Adipocyte (in vitro differentiated cells): ENCODE measurements at places on chromosomes 1 and 21.

- DNase-seq = peak; percentile 70
Observed at GRCh38 chr21:24223624-24224023, 1383.7 kb downstream of the MRPL39 start.

- no peak for DNase-seq
Observed at GRCh38 chr1:2936559-2937515, 84.4 kb upstream of the ACTRT2 start.

- no peak for DNase-seq
Observed at GRCh38 chr1:109231066-109231465, 17.3 kb downstream of the SARS1 start.

GRCh38 chr1:25562928-25563283, 19.5 kb downstream of the LDLRAP1 start:
- DNase-seq = no peak

DNA sequence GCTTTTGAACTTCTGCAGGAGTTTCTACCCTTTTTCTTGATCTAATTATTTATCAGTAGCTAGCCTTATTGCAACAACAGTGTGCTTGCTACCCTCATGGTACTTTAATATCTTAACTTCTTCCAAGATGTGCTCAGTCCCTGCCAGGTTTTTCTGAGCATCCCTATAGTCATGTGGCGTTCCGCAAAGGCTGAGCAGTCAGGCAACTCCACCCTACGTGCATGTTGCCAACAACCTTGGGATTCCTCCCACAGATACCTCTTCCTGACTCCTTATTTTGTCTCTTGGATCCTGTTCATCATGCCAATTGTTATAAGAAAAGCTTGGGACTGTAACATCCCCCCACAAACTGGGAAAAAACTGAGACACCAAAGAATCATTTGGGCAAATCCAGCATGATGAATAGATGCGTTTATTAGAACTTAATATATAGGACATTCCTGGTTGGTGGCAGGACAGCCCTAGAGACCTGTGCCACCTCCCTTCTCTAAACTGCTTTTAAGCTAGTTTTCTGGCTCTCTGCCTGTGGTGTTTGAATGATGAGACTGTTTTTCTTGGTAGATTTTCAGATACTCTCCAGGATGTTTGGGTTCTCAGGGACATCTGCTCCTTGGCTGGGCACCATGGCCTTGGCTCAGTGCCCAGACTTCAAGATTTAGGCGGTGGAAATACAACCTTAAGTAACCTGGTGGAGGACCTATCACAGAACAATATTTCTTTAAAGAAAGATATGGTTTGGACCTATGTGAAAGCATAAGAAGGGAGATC, 27.1 kb upstream of the KCTD3 start:
- DNase-seq = peak; percentile 28

DNA sequence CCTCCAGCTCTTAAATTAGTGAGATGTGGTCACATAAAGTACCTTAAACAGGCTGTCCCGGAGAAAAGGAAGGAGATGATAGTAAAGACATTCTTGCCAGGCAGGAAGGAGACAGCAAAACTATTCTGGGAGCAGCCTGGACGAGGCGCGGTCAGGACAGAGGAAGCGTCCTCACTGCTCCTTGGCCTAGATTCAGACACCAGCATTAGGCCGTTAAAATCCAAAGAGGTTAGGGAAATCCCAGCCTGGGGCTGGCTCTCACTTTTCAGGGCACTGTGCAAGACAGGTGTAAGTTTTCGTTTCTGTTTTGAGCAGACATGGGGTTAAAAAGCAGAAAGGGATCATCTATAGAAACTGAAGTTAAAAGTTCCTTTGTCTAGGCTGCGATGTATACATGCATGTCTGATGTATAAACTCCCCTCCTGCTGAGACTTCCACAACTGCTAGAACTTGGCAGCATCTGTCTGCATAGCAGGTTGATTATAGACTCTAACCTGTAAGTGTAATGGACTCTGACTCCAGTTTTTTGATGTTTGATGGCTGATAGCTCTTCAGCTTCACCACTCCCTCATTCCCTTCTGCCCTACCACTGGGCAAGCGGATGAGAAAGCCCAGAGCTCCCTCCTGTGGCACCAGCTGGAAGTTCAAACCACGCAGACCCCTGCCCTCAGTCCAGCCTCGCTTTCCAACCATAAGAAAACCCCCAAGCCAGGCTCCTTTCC, 21.5 kb downstream of the STPG1 start:
- peak; percentile 63 for DNase-seq

DNA sequence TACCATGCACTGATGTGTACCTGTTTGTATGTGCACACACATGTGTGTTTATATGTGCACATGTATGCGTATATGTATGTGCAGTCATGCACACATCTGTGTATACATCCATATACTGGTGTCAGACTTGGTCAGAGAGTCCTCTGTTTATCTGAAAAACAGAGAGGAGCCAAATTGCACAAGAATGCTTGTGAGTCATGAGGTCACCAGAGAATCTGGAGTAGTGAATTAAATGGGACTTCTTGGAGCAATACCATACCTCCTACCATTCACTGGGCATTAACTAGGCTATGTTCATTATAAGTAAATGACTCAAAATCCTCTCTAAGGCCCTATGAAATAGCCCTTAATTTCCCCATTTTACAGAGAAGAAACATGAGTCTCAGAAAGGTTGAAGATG, 272.1 kb upstream of the C1orf87 start:
- peak; percentile 70 for DNase-seq

DNA sequence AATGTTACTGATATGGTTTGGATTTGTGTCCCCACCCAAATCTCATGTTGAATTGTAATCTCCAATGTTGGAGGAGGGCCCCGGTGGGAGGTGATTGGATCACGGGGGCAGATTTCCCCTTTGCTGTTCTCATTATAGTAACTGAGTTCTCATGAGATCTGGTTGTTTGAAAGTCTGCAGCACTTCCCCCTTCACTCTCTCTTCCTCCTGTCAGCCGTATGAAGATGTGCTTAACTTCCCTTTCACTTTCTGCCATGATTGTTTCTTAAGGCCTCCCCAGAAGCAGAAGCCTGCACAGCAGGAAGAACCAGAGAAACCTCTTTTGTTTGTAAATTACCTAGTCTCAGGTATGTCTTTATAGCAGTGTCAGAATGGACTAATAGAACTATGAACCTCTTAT, 28.4 kb downstream of the TRIM33 start:
- no peak for DNase-seq

- DNase-seq = no peak
Observed at GRCh38 chr1:218376722-218377121, 31.6 kb downstream of the TGFB2 start.

GRCh38 chr1:89873288-89873687, 52.5 kb downstream of the LRRC8D start:
- DNase-seq = no peak

GRCh38 chr1:171185091-171185490, at the start of gene FMO2:
Gene FMO2 (plus strand): TSS chr1:171185300. CDS start chr1:171185714, 414 bp downstream.
- DNase-seq = no peak

DNA sequence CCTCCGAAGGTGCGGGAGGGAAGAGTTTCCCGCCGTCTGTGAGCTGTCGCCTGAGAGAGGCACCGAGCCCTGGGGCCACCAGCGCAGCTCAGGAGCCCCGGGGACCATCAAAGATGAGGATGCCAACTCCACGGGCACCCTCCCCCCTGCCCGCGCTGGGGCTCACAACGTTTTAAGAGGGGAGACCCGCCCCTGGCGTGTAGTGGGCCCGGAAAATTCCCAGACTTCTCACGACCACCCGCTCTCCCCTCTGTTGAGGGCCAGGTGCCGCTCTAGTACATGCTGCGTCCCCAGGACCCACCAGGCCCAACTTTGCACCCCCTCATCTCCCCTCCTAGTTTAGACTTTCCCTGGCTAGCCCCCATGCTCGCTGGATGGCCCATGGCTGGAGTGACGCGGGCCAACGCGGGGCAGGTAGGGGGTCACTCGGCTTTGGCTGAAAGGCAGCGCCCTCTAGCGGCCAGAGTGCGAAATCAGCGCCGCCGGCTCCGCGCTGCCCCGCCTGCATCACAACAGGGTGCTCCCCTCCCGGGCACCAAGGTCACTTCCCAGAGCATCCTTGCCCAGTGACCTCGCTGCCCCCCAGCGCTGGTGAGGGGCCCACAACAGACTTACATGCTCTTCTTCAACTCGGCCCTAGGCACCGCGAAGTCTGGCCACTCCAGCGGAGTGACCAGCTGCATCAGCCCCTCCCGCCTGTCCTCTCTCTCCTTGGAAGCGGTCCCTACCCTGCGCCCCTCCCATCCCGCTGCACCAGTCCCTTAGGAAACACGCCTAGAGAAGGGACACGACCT, 1.8 kb downstream of the CD160 start:
- peak; percentile 87 for DNase-seq

- peak; percentile 46 for DNase-seq
Observed at GRCh38 chr1:100353988-100354387, 1.7 kb downstream of the CDC14A start.

DNA sequence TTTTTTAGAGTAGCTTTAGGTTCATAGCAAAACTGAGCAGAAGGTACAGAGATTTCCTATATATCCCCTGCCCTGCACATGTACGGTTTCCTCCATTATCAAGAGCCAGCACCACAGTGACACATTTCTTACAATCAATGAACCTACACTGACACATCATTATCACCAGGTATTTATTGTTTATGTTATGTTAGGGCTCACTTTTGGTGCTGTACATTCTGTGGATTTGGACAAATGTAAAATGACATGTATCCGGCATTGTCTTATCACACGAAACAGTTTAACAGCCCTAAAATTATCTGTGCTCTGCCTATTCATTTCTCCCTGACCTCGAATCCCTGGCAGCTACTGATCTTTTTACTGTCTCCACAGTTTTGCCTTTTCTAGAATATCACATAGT, 93.7 kb upstream of the DPH5 start:
- DNase-seq = no peak

GRCh38 chr1:205777994-205778393, 2.7 kb upstream of the RAB29 start:
- no peak for DNase-seq

GRCh38 chr1:94607398-94607797, 65.8 kb upstream of the F3 start:
- DNase-seq = no peak

- DNase-seq = no peak
Observed at GRCh38 chr1:55938376-55938850, 641.0 kb downstream of the PLPP3 start.

DNA sequence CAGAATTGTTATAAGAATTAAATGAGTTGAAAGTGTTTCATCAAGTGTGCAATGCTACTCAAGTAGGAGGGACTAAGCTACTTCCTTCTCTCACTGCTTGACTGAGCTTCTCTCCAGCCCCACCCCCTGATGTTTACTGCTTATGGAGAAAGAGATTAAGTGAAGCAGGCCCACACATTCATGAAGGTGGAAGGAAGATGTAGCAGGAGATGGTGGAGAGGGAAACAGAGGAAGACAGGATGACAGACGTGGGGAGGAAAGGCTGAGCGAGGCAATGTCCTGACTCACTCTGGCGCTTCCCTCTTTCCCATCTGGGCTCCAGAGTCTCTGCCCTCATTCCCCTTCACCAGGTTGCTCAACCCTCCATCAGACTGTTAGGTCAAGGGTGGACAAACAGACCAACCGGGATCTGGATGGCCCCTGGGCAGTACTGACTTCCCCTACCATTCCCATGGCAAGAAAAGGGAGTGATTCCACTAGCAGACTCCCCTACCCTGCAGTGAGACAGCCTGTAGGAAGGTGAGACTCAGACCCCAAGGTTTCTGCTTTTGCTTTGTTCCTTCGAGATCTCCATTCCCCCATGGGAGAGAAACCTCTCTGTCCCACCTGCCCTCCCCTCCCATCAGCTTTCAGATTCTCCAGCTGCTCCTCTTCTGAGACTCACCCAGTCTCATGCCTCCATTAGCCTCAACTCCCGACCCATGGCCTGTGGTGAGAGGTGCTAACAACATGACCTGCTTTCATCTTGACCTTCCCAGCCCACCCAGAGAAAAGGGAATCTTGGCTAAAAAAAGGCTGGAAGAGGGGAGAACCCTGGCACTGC, 3.1 kb upstream of the ARHGEF2 start:
- DNase-seq = peak; percentile 86

DNA sequence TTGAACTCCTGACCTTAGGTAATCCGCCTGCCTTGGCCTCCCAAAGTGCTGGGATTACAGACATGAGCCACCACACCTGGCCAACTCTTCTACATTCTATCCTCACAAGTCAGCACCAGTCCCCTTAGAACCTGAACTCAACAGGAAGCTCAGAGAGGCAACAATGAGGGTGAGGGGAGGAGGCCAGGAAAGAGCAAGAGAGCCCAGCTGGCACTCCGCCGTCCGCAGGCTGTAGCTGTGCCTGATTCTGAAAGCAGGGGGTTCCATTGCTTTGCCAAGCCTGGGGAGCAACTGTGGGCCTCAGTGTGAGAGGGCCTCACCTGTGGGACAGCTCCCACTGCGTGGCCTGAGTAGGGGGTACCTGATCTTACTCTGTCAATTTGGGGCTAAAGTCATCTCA, 18.7 kb downstream of the STK40 start:
- DNase-seq = no peak

DNA sequence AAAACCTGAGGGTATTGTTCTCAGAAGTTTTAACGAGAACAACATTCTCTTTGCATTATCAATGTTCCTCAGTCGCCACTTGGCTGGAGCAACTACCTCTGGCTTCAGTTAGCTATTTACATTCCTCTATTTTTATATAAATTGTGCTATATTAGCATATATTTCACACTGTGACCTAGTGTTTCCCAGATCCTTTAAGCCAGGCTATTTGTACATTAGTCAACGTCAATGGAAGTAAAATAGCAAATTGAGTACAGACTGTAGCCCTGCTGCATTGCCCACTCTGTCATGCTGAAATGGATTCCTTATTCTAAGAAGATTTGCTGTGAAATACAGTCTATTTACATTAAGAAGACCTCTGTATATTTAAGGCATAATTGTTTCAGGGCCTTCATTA, 213.8 kb downstream of the ROR1 start:
- DNase-seq = no peak

GRCh38 chr21:38811257-38811656, 5.5 kb downstream of the ETS2 start:
- DNase-seq = peak; percentile 88

DNA sequence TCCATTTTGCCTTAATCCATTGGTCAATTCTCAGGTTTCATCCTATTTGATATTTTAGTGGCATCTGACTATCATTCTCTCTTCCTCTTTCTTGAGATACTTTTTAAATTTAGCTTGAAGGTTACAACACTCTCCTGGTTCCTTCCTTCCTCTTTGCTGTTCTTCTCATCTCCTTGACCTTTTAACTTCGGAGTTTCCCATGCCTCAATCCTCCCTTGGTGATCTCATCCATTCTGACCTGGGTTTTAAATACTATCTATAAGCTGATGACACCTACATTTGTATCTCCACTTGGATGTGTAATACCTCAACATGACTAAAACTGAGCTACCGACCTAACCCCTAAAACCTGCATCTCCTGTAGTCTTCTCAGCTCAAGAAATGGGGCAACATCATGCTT, 4.8 kb upstream of the ZNF687 start:
- no peak for DNase-seq
